ENCODE measurements at places on chromosomes 4 and X.

DNA sequence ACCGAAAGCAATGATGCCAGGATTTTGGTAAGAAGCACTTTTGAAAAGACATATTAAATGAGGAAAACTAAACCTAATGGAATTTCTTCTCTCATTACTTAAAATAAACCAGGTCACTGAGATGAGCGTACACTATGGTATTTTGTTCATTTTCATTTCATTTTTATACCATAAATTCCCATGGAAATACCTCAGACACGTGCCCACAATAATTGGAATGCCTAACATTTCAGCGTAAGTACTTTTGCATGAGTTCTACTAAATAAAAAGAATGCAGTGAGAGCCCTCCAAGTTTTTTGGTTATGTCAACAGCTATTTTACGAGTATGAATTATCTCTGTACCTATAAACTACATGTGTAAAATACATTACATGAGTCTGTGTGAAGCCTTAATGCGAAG, 3.2 kb downstream of the CAMK2D start:
- no peak for DNase-seq

GRCh38 chr4:88967883-88968331, 89.1 kb downstream of the FAM13A start:
- DNase-seq = no peak

DNA sequence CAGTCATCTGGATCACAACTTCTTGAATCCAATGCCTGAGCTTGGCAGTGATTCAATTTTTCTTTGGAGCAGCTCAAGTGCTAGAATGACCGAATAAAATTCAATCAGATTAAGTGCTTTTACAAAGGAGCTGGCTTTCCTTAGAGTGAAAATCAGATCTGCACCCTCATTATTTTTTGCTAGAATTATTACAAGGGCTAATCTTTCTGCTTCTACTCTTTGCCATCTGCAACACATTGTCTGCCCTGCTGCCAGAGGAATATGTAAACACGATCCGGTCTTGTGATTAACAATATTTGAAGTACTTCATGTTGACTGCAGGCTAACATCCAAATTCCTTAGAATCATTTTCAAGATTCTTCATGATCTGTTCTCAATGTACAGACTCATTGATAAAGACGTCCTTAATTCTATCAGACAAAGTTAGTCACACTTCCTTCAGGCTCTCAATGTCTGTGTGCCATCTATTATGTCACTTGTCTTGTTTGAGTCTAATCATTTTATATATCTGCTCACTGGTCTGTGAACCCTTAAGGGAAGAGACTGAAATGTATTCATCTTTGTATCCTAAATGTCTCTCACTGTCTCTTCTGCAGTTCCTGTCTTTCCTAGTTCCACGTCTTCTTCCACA, 531.2 kb downstream of the GALNTL6 start:
- no peak for DNase-seq

- no peak for DNase-seq
Observed at GRCh38 chr4:161280929-161281328, 882.9 kb downstream of the FSTL5 start.

DNA sequence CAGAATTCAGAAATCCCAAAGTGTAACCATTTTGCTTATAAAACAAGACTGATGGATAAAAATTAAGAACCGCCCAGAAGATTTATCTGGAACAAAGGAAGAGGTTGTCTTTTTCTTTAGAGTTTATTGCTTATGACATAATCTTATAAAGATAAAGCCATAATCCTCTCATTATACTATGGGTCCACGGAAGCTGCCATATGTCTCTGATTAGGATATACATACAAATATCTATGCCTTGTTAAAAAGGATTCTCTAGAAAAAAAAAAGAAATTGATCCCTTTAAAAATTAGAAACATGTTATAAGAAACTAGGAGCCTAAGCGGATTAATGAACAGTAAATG, 70.5 kb downstream of the RELL1 start:
- no peak for DNase-seq

GRCh38 chr4:27484216-27484615, 623.6 kb downstream of the STIM2 start:
- no peak for DNase-seq

- no peak for DNase-seq
Observed at GRCh38 chr4:167248271-167248670, 14.0 kb upstream of the SPOCK3 start.

- DNase-seq = no peak
Observed at GRCh38 chr4:48372272-48372671, 30.9 kb downstream of the SLAIN2 start.

- DNase-seq = no peak
Observed at GRCh38 chr4:65063601-65064000, 606.7 kb downstream of the EPHA5 start.
